ENCODE measurements at places on chromosomes 7 and 10.

DNA sequence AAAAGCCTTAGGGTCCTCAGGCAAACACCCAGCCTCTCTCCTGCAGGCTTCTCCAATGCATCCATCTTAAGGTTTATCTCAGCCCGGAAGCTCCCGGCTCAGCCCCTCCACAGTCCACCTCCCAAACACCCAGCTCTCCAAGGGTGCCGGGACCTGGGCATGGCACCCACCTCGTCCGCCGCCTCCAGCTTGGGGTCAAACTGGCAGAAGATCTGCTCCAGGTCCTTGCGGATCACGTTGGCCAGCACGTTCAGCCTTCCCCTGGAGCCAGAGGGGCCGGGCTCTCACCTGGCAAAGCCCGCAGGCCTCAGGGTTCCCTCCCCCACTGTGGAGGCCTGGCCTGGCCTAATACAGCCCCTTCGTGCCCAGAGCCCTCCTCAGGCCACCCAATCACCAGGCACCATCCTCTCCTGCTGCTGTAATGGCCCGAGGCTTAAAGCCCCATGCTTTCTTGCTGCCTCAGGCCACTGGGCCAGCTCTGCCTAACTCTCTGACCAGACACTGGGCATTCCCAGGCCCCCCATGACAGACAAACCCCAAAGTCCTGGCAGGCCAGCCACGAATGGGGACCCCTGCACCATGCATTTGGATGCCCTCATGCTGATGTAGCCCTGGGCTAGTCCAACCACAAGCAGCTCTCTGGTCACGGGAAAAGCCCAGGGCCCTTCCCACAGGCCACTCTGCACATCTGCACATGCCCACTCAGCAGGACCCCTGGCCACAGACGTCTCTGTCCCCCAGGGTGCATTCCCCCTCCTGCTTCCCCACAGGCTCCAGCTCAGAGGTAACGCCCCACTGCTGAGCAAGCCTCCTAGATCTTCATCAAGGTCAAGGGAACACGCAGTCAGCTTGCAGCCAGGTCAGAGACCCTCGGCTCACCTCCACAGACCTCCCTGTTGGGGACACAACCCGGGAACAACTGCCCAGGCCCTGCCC lies 12.3 kb downstream of the OGDHL start:
- no peak for DNase-seq

- DNase-seq, result no peak
Observed at GRCh38 chr10:58555170-58555929, 42.7 kb downstream of the BICC1 start.

- DNase-seq, result peak; percentile 28
Observed at GRCh38 chr7:143299840-143300239, 11.7 kb downstream of the CASP2 start.

- DNase-seq, result no peak
Observed at GRCh38 chr7:88339195-88339922, 32.7 kb upstream of the STEAP4 start.

DNA sequence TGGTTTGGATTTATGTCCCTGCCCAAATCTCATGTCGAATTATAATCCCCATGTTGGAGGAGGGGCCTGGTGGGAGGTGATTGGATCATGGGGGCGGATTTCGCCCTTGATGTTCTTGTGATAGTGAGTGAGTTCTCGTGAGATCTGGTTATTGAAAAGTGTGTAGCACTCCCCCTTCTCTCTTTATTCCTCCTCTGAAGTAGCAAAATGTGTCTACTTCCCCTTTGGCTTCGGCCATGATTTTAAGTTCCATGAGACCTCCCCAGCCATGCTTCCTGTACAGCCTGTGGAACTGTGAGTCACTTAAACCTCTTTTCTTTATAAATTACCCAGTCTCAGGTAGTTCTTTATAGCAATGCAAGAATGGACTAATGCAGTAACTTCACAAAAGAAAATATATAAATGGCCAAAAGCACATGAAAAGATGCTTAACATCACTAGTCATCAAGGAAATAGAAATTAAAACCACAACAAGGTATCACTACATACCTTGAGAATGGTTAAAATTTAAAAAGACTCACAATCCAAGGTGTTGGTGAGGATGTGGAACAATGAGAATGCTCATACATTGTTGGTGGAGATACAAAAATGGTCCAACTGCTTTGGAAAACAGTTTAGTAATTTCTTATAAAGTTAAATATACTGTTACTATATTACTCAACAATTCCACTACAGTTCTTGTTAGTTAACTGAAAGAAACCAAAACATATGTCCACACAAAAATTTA lies 218.7 kb downstream of the SNX10 start:
- DNase-seq, result no peak

DNA sequence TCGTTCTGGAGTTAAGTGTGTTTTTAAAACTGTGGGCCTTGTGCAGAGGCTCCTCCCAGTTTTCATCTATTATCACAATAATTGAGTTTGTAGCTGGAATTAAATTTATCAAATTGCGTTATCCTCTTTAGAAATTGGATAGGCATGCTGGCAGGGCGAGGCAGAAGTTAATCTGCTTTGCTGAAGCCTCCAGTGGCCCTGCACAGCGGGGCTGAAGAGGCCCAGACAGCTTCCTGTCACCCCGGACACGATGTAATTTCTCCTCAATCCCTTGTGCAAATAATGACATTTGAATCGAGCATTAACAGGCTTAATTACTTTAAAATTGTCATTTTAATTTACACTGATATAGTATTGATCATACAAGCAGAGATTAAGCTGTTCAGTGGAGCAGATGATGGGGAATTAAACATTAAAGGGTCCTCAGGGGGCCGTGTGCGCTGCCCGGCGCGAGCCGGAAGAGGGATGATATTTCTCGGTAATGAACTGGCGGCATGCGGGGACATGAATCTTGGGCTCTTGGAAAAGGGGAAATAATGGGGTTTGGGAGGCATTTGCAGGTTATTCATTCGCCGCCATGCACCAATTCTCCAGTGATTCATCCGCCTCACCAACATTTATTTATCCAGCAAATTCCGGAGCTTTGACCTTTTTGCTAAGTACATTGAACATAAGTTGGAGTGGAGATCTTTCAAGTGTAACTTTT lies 118.5 kb downstream of the NKX6-2 start:
- no peak for DNase-seq

DNA sequence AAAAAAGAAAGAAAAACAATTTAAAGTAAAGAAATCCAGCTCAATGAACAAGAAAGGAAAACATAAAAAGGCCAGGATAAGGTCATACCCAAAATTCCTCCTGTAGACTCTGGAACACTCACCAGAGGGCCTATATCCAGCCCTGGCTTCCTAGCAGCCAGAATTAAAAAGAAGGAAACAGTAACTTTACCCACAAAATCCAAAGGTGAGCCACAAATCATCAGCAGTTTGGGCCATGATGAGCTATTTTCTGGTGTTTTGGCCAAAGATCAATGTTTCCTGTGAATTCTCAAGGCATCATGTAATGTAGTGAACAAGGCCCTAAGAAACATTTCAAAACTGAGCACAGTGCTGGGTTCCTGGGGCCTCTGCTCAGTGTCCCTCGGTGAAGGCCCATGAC lies 87.8 kb downstream of the LARP4B start:
- DNase-seq, result no peak

- no peak for DNase-seq
Observed at GRCh38 chr10:26507441-26507840, 69.3 kb downstream of the APBB1IP start.

GRCh38 chr7:373818-374705 lies 84.1 kb downstream of the FOXL3 start:
- no peak for DNase-seq

GRCh38 chr10:32956365-32957197 lies 1.4 kb downstream of the ITGB1 start:
- no peak for DNase-seq

DNA sequence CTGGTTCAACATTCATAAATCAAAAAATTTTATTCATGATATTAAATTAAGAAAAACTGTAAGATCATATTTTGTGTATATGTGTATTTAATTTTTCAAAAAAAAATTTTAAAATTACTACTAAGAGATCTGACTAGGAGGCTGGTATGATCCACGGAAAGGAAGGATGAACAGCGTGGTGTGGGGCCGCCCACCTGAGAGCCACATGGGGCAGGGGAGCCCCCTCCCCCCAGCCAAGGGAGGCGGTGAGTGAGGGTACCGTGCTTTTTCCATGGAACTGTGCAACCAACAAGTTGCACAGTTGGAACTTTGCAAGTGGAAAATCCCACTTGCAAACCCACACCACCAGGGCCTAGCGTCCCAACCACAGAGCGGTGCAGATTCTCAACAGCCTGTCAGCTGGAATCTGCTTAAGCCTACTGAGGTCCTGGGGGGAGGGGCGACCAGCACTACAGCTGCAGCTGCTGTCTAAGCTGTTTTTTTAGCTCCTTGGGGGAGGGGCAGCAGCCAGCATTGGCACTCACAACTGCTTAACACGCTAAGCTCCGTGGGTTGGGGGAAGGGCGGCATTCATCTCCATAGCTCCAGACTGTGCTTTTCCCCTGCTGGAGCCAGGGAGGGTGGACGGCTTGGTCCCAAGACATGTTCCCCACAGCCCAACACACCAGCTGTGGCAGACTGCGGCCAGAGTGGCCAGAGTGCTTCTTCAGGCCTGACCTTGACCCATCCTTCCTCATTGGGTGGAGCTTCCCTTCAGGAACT lies 94.2 kb upstream of the IGFBP3 start:
- DNase-seq, result no peak

GRCh38 chr7:128450913-128451312 lies 4.8 kb upstream of the HILPDA start:
- no peak for DNase-seq

- DNase-seq, result no peak
Observed at GRCh38 chr10:5449823-5450222, 37.5 kb downstream of the NET1 start.

DNA sequence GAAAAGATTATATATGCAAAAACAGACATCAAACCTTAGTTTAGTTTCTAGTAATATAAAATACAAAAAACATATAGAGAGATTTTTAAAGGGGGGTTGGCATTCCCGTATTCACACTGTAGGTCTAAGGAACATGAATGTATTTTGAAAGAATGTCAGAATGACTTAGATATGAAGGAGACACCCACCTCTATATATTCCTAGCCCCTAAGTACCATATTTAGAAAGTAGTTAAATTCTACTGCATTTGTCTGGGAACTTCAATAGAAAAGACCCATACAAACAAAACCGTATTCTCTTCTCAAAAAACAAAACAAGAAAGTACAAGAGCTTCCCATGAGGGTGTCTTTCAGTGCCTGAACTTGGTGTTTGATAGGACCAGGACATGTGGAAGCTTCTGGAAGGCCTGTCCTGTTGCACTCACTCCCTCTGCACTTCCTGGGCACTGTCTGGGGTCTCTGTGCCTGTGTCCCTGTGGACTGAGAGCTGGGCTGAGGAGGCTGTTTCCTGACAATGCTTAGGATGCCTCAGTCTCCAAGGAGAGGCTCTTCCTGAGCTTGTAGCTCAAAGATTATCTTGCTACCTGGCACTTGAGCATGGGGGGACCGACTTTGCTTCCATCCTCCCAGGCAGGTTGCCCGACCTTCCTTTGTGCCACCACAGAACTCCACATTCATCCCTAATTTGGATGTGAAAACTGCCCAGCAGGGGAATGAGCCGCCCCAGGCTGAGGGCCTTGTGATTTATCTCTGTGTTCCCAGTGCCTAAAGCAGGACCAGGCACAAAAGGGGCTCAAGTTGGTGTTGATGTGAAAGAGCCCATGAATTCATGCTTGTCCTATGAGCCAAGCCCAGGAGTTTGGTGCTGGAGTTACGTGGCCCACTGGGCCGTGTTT lies 44.4 kb upstream of the KLF6 start:
- DNase-seq, result no peak

DNA sequence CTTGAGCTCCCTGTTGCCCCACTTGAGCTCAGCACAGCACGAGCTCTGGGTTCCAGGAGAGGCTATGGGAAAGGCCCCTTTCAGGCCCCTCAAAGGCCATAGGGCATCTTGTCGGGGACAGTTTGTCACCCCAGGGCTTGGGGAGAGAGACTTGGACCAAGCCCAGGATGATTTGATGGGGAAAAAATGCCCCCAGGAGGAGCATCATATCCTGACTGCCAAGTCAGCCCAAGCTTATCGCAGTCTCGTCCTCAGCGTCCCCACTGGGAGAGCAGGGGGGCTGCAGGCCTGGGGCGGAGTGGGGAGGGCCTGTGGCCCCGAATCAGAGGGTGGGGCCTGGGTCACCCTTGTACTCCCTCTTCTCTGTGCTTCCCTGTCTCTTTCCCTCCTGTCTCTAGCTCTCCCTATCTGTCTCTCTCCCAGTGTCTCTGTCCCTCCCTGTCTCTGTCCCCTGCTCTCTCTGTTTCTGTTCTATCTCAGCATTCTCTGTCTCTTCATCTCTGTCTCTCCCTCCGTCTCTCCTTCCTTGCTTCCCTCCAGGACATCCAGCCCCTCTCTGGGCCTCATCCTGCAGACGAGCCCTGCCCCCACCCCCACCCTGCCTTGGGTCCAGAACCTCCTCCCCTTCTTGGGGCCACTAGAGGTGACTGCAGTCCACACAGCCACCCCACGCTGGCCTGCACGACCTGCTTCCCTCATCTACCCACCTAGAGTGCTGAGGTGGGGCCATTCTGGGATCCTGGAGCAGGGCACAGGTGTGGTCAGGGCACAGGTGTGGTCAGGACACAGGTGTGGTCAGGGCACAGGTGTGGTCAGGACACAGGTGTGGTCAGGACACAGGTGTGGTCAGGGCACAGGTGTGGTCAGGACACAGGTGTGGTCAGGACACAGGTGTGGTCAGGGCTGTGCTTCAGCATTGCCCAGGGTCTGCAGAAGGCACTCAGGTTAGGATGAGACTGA lies 17.3 kb upstream of the GRIFIN start:
- no peak for DNase-seq

GRCh38 chr10:58587676-58588075 lies 75.0 kb downstream of the BICC1 start:
- no peak for DNase-seq

GRCh38 chr10:68997211-68997610 lies 8.6 kb downstream of the KIFBP start:
- no peak for DNase-seq

GRCh38 chr7:128914566-128915151 lies 4.2 kb upstream of the KCP start:
- DNase-seq, result no peak

DNA sequence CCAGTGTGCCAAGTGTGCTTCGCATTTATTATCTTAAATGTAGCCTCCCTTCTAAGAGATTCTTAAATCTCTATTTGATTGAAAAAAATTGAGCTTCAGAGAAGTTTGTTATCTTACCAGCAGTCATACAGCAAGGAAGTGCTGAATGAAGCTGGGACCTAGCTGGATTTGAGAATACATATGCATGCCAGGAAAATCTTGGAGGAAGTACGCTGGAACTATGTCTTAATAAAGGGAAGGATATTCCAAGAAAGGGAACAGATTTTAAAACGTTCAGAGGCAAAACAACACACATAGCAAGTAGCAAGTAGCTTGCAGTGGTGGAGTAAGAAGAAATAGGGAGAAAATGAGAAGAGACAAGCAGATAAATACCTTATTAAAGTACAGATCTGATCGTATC lies 1.5 kb downstream of the CFAP70 start:
- no peak for DNase-seq

GRCh38 chr7:101519324-101520023 lies 109.6 kb downstream of the MYL10 start:
- no peak for DNase-seq

- DNase-seq, result no peak
Observed at GRCh38 chr7:55185321-55185802, 166.5 kb downstream of the EGFR start.

- DNase-seq, result no peak
Observed at GRCh38 chr10:22702348-22702747, 12.0 kb downstream of the PIP4K2A start.

- DNase-seq, result peak; percentile 60
Observed at GRCh38 chr7:37510043-37510634, 61.5 kb upstream of the ELMO1 start.

GRCh38 chr10:86334488-86335085 lies 32.0 kb downstream of the GRID1 start:
- DNase-seq, result no peak
